ENCODE measurements at places on chromosomes 11 and 22.

DNA sequence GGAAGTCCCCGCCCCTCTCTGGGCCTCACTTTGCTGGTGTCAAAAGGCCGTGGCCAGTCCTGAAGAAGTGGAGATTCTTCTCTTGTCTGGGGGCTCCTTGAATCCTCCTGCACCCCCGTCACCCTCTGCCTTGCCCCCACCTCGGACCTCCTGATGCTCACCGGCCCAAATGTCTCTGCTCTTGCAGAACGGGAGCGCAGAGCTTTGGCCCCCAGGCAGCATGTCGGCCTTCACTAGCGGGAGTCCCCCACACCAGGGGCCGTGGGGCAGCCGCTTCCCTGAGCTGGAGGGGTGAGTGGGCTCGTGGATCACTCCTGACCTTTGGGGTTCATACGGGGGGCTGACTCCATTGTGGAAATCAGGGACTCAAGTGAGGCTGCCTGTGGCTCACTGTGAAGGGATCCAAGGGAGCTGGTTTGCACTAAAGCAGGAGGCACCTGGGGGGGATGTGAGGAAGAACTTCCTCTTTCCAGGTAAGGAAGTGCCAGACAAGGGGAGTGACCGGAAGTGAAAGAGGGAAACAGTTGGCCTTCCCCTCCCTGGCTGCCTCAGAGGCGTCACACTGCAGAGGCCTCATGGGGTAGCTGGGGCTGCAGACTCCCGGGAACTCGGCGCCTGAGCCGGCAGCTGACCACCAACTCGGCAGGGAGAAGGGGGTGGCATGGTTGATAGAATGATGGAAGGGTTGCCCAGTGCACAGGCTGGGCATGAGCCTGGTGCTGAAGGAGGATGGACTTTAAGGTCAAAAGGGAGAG is 23.1 kb downstream of the CSF2RB start:
- DNase-seq, result peak; percentile 35

- DNase-seq, result no peak
Observed at GRCh38 chr11:32586576-32587190, 3.1 kb downstream of the EIF3M start.

DNA sequence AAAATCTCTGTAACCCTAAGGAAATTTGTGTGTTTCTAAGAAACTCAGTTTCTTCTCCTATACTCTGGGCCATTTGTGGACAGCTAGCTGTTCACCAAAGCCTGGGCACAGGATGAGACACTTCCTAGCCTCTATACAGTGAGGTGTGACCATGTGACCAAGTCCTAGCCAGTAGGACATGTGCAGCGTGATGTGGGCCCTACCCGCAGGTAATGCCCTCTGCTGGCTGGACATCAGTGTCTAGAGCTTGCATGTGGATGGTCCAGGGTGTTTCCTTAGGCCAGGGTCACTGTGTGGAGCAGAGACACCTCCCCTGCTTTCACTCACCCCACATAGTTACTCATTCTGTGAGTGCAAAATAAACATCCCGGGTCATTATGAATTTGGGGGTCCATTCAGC is 100.5 kb downstream of the LARGE1 start:
- DNase-seq, result no peak

DNA sequence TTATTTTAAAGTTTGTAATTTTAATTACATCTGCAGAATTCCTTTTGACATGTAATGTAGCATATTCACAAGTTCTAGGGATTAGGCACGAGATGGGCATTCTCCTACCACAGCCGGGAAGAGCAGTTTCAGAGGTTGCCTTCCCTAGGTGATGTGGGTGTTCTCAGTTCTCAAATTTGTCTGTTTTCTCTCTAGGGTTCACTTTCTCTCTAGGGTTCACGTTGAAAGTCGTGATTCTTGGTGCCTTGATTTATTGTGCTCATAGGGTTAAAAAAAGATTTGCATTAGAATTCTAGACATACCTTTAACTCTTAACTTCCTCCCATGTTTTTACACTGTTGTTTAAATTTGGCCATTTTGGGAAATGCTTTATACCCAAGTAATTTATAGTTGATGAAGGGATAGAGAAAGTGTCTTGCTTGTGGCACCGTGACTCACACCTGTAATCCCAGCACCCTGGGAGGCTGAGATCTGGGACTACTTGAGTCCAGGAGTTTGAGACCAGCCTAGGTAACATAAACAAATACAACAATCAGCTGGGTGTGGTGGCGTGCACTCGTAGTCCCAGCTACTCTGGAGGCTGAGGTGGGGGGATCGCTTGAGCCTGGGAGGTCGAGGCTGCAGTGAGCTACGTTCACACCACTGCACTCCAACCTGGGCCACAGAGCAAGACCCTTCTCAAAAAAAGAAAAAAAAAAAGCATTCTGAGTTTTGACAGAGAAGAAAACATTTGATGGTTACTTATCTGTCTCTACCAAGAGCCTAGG is 3.6 kb downstream of the MED15 start:
- no peak for DNase-seq

DNA sequence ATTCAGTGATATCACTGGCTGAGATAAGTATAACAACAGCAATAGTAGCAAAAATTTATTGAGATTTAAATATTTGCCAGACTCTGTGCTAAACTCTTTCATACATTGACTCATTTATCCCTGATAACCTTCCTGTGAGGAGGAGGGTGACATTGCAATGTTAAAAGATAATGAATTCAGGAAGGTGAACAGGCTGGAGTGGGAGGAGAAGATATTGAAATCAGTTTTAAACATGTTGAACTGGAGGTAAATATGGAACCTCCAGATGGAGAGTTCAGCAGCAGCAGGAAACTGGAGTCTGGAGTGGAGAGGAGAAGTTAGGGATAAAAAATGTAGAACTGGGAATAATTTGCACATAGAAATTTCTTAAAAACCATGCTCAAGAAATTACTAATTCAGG is 142.0 kb upstream of the FAT3 start:
- no peak for DNase-seq

GRCh38 chr22:20268279-20269012 is at the start of gene RTN4R:
RTN4R (minus strand) TSS chr22:20268318; CDS start chr22:20268092, 226 bp downstream.
- DNase-seq, result peak; percentile 43

DNA sequence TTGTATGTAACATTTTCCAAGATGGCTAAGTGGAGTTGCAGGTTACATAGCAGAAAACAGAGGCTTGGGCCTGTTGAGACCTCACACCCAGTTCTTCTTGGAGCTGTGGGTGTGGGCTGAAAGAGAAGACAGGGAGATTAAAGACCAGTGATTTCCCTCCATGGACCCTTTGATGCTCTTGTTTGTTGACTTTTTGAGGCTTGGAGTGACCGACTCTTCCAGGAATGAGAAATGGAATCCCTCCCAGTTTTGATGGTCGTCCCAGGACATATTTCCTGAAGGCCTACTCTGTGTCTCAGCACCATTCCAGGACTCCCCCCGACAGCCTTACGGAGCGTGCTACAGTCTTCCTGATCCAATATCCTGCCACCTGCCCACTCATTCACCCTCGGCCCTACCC is 96.9 kb downstream of the PTPRJ start:
- no peak for DNase-seq

- no peak for DNase-seq
Observed at GRCh38 chr11:32571039-32571438, 12.6 kb upstream of the EIF3M start.

DNA sequence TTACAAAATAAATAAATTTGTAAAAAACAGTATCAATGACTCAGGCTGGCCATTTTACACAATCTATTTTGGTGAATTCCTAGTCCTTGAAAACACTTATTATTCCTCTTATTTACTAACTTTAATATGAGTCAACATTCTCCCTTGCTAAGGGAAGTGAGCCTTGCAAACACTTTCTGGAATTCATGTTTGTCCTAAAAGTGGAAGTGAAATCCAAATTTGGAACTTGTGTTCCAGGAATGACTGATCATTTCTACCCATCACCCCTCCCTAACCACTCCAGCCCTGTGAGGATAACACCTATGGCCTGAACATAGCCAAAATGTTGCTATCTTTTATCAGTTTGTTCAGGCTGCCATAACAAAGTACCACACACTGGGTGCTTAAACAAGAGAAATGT is 83.1 kb downstream of the OR5AK2 start:
- DNase-seq, result no peak

GRCh38 chr11:11580841-11581411 is 40.9 kb downstream of the GALNT18 start:
- DNase-seq, result no peak

DNA sequence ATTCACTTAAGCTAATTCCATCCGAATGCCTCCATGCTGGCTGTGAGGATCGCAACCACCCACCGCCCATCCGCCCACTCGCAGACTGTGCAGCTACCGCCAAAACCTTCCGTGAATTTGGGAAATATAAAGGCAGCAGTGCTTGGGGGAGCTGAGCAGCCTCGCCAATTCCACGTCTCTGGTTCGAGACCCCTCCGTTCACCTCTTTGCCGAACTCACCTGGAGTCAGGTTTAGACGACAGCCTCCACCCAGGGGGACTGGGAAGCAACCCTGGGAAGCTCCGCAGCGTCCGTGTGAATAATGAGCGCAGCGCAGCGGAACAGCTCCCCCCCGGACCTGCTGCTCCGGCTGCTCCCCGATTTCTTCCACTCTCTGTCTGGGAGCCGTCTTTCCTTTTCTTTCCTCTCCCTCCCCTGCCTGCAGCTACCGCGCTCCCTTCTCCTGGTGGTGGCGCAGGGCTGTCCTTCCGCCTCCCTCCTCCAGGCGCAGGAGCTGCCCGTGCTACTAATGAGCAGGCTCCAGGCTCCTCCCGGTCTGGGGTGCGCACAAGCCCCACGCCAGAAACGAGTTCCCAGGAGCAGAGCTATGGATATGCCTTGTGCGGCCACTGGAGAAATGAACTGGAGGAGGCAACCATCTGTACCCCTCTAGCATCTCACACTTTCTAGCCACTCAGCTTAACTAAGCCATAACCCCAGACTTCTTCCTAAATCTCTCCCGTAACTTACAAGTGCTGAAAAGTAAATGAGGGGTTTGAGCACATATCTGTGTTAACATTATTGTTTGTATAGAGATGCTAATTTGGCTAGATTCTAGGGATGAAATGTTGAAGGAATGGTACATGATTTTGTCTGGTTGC is 107.3 kb downstream of the XKR3 start:
- DNase-seq, result no peak

GRCh38 chr11:117822074-117823033 is 2.2 kb downstream of the FXYD2 start:
- DNase-seq, result peak; percentile 71

All from CD14-positive monocyte (primary cell).